ENCODE measurements at places on chromosomes 13 and 19.

GRCh38 chr13:109869312-109870237, 83.2 kb upstream of the IRS2 start:
- no peak for DNase-seq

GRCh38 chr19:35673121-35673804, 6.9 kb downstream of the UPK1A start:
- peak; percentile 53 for DNase-seq

GRCh38 chr19:48859711-48860572, 8.5 kb downstream of the PLEKHA4 start:
- DNase-seq = no peak

DNA sequence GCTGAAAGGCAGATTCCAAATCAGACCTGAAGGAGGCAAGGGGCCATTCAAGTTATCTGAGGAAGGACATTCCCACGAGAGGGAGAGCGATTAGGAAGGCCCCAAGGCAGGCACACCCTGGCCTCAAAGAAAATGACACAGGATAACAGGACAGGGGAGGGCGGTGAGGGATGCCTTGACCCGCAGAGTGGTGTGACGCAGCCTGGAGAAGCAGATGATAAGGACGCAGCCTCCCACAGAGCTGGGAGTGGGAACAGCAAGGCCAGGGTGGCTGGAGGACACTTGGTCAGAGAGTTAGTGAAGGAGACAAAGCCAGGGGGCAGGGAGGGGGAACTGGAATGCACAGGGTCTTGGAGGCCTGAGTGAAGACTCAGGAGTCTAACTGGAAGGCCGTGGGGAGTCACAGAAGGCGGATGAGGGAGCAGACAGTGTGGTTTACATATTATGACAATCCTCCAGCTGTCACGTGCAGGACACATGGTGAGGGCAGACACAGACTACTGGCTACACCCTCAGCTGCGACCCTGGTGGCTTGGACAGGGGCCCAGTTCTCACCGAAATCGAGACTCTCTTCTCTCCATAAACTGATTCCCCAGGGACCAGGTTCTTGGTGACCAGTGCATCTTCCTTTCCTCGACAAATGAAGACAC, 5.8 kb upstream of the DYRK1B start:
- no peak for DNase-seq

DNA sequence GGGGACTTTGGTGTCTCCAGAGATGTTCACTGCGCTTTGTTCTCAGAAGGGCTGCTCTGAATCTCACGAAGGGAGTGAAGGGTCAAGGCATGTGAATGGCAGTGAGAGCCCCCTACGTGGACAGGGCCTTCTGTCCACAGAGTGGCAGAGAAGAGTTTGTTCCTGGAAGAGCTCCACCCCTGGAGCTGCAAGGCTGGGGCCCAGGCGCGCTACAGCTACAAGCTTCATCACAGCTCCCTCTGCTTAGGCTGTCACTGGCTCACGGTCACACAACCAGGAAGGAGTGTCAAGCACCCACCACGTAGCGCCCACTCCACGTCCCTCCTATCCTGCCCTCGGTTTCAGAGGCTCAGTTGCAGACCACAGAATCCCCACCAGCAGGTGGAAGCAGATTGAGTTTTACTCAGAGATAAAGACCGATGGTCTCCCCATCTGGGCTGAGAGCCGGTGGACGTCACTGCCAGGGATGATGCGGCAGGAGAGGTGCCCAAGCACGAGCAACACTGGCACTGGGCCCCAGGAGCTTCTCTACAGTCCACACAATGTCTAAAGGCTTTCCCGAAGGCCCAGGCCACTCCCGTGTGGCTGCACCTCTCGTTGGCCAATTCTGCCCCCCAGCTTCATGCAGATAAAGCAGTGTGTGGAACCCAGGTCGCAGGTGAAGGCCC, 23.0 kb upstream of the TFDP1 start:
- no peak for DNase-seq

DNA sequence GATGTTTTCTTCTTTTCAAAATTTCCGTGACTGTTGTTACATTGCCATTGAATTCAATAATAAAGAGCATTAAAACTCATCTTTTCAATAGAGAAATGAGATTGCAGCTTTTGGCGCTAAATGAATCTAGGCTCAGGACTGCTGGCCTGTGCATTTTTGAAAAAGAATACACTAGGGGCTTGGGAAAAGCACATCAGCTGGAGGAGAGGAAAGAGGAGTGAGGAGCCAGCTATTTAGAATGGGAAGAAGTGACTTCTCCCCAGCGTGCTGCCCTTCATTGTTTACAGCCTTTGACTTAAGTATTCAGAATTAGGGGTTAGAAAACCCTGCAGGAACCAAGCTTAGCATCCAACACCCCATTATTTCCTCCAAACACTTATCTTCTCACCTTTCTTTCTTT, 43.3 kb downstream of the TNFSF11 start:
- no peak for DNase-seq

DNA sequence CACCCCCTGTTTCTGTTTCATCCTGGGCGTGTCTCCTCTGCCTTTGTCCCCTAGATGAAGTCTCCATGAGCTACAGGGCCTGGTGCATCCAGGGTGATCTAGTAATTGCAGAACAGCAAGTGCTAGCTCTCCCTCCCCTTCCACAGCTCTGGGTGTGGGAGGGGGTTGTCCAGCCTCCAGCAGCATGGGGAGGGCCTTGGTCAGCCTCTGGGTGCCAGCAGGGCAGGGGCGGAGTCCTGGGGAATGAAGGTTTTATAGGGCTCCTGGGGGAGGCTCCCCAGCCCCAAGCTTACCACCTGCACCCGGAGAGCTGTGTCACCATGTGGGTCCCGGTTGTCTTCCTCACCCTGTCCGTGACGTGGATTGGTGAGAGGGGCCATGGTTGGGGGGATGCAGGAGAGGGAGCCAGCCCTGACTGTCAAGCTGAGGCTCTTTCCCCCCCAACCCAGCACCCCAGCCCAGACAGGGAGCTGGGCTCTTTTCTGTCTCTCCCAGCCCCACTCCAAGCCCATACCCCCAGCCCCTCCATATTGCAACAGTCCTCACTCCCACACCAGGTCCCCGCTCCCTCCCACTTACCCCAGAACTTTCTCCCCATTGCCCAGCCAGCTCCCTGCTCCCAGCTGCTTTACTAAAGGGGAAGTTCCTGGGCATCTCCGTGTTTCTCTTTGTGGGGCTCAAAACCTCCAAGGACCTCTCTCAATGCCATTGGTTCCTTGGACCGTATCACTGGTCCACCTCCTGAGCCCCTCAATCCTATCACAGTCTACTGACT, at the start of gene KLK3:
Gene KLK3, plus strand, starts transcription at position 280 of the 775 bp plus-strand sequence. Its CDS starts 41 bp downstream, at position 321.
- no peak for DNase-seq

- no peak for DNase-seq
These were observed 1661.8 kb upstream of the SPRY2 start for GRCh38 chr13:82002710-82003109.

GRCh38 chr13:37546087-37546486, 52.5 kb downstream of the POSTN start:
- DNase-seq = no peak

GRCh38 chr13:100552755-100553154, 35.8 kb downstream of the GGACT start:
- DNase-seq = no peak

- DNase-seq = no peak
These were observed 126.7 kb downstream of the MAB21L1 start for GRCh38 chr13:35349673-35350278.

GRCh38 chr13:103607995-103608394, 541.8 kb upstream of the SLC10A2 start:
- DNase-seq = no peak
